ENCODE measurements at places on chromosomes 12 and 14. TPM values are rescaled to one million over a fixed set of nuclear protein-coding genes. Genes with fewer than 3 reads are reported as not detected.

IFNG-AS1 gene
- total RNA-seq = not detected

- peaks cover 7% of the 10 kb centered on the region for H3K27me3 ChIP-seq
- no peak overlapping the region for H3K27ac ChIP-seq
- DNase-seq = no peak
- H3K4me3 ChIP-seq = no peak overlapping the region
These were observed 33.8 kb downstream of the ARMH4 start for GRCh38 chr14:58118097-58118815.

- H3K27me3 ChIP-seq = no peaks in the 10 kb centered on the region
- DNase-seq = no peak
- peak overlapping the region; percentile 38 for H3K27ac ChIP-seq
- peaks cover 48% of the 10 kb centered on the region for H3K36me3 ChIP-seq
These were observed 10.1 kb downstream of the GMFB start for GRCh38 chr14:54478636-54479215.

GRCh38 chr12:132288516-132289215 lies 40.7 kb downstream of the GALNT9 start:
- peaks cover 5% of the 10 kb centered on the region for H3K36me3 ChIP-seq
- DNase-seq = no peak
- H3K4me3 ChIP-seq = no peak overlapping the region
- no peaks in the 10 kb centered on the region for H3K4me1 ChIP-seq
- no peak overlapping the region for H3K27ac ChIP-seq

DNA sequence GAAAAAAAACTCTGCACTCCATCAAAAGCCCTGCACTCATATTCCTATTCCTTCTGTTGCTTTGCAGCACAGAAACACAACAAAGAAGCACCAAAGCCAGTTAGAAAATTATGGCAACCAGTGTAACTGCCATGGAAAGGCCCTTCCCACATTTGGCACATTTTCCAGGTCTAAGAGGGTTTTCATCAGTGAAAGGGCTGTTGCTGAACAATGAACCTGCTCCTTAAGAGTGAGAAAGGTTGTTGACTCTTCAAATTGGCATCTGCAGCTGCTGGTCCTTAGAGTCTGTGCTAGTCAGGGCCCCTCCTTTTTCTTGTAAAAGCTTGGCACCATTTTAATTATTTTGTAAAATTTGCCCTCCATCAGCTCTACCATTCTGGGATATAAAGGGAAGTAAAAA lies 378.7 kb upstream of the KITLG start:
- no peak for DNase-seq
- peaks cover 23% of the 10 kb centered on the region for H3K4me1 ChIP-seq
- H3K27me3 ChIP-seq = no peaks in the 10 kb centered on the region
- no peak overlapping the region for H3K4me3 ChIP-seq
- H3K27ac ChIP-seq = no peak overlapping the region

- H3K27ac ChIP-seq = no peak overlapping the region
- no peak for DNase-seq
- H3K27me3 ChIP-seq = no peaks in the 10 kb centered on the region
- H3K4me1 ChIP-seq = peaks cover 9% of the 10 kb centered on the region
- no peak overlapping the region for H3K4me3 ChIP-seq
- H3K36me3 ChIP-seq = no peaks in the 10 kb centered on the region
These were observed 62.6 kb downstream of the FAR2 start for GRCh38 chr12:29211696-29212095.

GRCh38 chr12:24743941-24744793 lies 204.7 kb downstream of the BCAT1 start:
- H3K4me1 ChIP-seq = 0 out of 2 replicates have a peak, but pooled peaks cover 5% of the 10 kb centered on the region
- H3K27ac ChIP-seq = no peak overlapping the region
- no peaks in the 10 kb centered on the region for H3K36me3 ChIP-seq
- H3K4me3 ChIP-seq = no peak overlapping the region
- H3K27me3 ChIP-seq = peaks cover 12% of the 10 kb centered on the region

GRCh38 chr12:51530208-51530607 lies 60.8 kb upstream of the SCN8A start:
- H3K4me3 ChIP-seq = no peak overlapping the region
- no peaks in the 10 kb centered on the region for H3K36me3 ChIP-seq
- peaks cover 1% of the 10 kb centered on the region for H3K27me3 ChIP-seq

COX8C gene
- not detected for total RNA-seq

DNA sequence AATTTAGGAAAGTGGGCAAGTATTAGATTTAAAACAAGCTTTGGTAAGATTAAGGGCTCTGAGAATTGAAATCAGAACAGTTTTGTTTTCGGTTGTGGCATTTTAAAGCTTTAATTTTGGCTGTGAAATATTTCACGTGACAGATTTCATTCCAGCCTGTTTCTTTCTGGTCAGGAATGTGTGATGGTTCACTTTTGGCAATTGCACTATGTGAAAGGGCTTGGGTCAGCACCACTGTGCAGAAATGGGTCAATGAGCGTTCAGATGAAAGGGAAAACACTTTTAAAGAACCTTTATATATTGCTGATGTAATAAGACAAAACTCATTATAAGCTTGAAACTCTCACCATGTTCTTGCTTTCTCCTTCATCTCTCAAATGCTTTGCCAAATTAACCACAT lies 17.1 kb downstream of the NUBPL start:
- H3K27me3 ChIP-seq = no peaks in the 10 kb centered on the region
- no peaks in the 10 kb centered on the region for H3K4me1 ChIP-seq

GPRC5A gene
- 188 TPM for total RNA-seq

REM2 gene
- 0.09 TPM for total RNA-seq

DNA sequence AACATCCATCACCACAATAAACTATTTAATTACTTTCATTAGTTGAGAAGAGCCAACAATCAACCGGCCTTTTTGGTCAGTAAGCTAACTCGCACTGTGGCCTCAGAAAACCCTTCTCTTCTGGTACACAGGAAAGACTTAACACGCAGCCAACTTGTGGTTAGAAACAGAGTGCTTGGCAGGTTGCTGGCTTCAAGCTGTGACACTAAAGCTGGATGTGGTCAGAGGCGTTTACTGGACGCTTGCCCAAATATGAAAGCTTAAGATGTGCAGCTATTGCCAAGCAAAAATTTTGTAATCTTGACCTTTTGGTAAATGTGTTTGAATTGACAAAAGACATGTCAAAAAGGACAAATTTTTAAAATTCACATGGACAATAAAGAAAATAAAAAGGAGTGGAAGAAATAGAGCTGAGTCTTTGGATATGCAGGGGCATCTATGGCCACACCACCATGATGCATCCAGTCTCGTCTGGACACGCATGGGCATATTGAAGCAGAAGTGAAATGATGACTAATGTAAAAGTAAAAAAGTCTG lies 2.6 kb upstream of the KLRK1 start:
- no peaks in the 10 kb centered on the region for H3K36me3 ChIP-seq
- DNase-seq = peak; percentile 36
- no peaks in the 10 kb centered on the region for H3K27me3 ChIP-seq

MIP gene
- not detected for total RNA-seq

DNA sequence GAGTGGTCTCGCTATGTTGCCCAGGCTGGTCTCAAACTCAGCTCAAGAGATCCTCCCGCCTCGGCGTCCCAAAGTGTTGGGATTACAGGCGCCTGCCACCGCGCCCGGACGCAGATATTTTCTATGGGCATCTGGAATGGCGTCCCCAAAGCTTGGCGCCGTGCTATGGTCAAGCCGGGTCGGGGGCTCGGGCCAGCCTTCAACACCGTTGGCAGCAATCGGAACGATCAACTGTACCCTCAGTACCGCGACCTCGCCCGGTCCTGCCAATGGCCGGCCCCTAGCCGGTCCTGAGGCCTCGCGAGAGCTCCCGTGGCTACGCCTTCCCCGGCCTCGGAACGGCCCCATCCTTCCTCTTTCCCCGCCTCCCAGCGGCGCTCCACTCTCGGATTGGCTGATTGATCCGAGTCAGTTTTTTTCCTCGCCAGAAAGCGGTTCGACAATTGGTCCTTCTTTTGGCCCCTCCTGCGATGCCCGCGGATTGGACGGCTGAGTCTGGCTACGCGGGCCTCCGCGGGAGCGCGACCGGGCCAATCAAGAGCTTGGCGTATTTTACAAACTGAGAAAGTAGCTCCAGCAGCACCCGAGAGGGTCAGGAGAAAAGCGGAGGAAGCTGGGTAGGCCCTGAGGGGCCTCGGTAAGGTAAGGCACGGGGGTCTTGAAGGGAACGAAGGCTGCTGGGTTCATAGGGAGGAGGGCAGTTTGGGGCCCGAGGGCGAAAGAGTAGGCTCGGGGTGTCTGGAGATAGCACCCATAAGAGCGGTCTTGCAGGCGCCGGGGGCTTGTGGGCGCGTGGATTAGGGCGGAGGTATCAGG lies at the start of gene TROAP:
TSS of gene TROAP (plus strand) at position 548 of the 816 bp plus-strand sequence. CDS start 354 bp downstream, outside the sequence.
- H3K36me3 ChIP-seq = peaks cover 8% of the 10 kb centered on the region
- peaks cover 2% of the 10 kb centered on the region for H3K27me3 ChIP-seq
- peak within 1 kb of the TSS; percentile 100 for H3K4me3 ChIP-seq
- peak within 1 kb of the TSS; percentile 94 for H3K27ac ChIP-seq
- peak; percentile 98 for DNase-seq

LMNTD1 gene
- total RNA-seq = 0.66 TPM

DNA sequence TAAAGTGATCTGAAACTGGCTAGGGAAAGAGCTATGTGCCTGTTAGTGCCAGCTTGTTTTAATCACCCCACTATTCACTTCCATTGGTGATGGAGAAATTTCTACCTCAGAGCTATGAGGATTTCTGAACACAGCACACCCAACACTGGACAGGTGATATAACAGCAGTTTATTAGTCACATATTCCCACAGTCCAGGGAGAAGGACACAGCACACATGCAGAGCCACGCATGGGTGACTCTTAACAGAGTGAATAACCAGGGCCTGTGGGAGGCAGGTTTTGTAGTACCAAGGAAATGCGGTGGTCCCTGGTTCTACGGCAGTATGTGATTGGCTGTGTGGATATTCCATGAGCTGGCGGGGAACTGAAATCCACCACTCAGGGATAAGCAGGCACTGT lies 455.1 kb downstream of the BTG1 start:
- no peaks in the 10 kb centered on the region for H3K36me3 ChIP-seq
- no peak for DNase-seq
- H3K27ac ChIP-seq = no peak overlapping the region
- H3K4me3 ChIP-seq = no peak overlapping the region

DNA sequence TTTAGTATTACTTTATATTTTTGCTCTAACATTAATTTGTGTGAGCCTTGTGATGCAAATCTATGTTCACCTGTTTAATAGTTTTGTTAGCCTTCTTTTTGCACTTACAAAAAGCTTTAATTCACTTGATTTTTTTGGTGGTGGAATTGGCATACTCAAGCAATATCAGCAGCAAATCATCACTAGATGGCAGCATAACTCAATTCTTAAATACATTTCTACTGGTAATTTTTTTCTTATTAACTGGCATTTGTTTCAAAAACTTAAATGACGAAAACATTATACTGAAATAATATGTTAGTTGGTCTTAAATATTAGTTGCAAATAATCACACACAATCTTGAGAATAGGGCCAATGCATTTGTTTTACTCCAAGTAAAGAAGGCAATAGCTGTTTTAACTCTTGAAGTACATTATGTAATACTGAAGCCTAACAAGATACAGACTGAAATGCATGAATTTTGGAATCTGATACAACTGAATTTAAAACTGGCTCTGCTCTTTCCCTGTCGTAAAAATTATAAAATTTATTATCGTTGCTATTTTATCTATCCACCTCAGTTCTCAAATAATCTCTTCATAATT lies 151.5 kb downstream of the ATXN7L3B start:
- no peak overlapping the region for H3K4me3 ChIP-seq
- peak; percentile 61 for DNase-seq
- no peaks in the 10 kb centered on the region for H3K4me1 ChIP-seq
- H3K36me3 ChIP-seq = no peaks in the 10 kb centered on the region

MTHFD1 gene
- total RNA-seq = 104 TPM

FGF6 gene
- not detected for total RNA-seq

TMCC3 gene
- total RNA-seq = not detected

DNA sequence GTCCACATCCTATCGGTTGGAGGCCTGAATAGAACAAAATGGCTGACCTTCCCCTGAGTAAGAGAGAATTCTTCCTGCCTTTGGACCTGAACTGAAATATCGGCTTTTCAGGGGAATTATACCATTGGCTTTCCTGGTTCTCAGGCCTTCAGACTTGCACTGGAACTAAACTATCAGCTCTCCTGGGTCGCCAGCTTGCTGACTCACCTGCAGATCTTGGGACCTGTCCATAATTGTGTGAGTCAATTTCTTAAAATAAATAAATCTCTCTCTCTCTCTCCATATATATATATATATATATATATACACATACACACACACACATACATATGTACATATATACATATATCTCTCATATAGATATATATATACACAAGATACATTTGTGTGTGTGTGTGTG lies 41.6 kb downstream of the KCNK10 start:
- no peak overlapping the region for H3K4me3 ChIP-seq
- no peak for DNase-seq
- H3K27ac ChIP-seq = no peak overlapping the region
- no peaks in the 10 kb centered on the region for H3K4me1 ChIP-seq

DNA sequence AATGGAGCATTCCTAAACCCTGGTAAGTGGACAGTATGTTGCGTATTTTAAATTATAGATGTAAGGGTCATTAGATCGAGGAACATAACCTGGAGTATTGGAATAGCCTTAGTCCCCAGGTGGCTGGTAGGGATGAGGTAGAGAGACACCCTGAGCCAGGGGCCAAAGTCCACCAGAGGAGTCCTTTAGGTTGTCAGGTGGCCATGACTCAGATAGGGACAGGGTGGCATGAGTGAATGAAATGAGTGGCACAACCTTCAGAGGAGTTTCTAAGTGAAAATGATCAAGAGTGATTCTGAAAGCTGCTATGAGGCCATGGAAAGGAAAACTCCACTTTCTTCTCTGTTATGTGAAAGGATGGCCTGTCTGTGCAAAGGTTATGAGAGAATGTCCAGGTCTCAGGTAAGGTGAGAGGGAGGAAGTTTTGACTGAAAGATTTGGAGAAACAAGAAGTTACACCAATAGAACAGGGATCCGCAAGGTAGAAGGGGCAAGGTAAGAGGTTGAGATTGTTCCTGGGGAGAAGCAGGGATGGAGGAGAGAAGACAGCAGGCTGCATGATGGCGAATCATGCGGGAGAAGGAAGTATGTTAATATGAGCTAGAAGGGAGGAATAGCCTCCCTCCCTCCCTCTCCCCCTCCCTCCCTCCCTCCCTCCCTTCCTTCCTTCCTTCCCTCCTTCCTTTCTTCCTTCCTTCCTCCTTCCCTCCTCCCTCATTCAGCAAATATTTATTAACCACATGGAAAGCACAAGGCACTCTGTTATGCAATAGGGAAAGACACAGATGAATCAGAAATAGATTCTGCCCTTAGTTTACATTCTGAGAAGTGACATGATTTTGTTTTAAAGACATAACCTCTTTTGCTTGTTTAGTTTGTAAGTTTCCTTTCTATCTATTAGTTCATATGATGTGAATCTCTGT lies 14.0 kb upstream of the RIPK3 start:
- H3K36me3 ChIP-seq = no peaks in the 10 kb centered on the region
- peaks cover 12% of the 10 kb centered on the region for H3K27me3 ChIP-seq
- peaks cover 43% of the 10 kb centered on the region for H3K4me1 ChIP-seq
- DNase-seq = peak; percentile 56

- no peak for DNase-seq
- no peak overlapping the region for H3K27ac ChIP-seq
- H3K36me3 ChIP-seq = peaks cover 16% of the 10 kb centered on the region
- peaks cover 5% of the 10 kb centered on the region for H3K4me1 ChIP-seq
- no peak overlapping the region for H3K4me3 ChIP-seq
These were observed 32.7 kb downstream of the ANAPC7 start for GRCh38 chr12:110370732-110371231.

Measured in HFFc6 (cell line).